ENCODE measurements at places on chromosomes 4 and X.
A peak's percentile ranks its signal among the peaks of the same experiment; 100 is the strongest.

- DNase-seq, result no peak
Observed at GRCh38 chr4:142743121-142743825, 102.8 kb downstream of the INPP4B start.

DNA sequence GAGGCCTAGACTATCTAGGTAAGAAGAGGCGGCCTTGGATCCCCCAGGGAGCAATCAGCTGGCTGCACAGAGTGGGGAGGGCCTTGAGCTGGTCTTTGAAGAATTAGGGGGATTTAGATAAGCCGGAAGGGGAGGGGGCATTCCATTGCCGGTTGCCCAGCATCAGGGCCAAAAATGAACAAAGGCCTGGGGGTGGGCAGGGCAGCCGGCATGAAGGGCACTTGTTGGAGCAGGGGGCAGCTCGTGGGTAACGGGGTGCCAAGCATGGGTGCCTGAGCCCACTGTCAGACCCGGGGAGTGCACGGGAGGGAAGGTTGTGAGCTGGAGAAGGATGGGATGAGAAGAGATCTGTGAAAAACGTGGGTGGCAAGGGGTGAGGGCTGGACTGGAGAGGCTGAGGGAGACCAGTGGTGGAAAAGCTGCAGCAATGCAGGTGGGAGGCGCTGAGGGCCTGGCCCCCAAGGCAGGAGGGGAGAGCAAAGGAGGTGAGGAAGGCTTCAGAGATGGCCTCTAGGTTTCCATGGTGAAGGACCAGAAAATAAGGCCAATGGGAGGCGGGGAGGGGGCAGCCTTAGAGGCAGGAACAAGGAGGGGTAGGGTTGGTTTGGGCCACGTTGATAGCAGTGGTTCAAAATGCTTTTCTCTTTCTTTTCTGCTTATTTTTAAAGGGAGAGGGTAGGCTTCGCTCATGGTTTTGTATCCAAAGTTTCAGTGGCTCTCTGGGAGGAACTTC is 8.6 kb downstream of the KLF3 start:
- DNase-seq, result no peak

DNA sequence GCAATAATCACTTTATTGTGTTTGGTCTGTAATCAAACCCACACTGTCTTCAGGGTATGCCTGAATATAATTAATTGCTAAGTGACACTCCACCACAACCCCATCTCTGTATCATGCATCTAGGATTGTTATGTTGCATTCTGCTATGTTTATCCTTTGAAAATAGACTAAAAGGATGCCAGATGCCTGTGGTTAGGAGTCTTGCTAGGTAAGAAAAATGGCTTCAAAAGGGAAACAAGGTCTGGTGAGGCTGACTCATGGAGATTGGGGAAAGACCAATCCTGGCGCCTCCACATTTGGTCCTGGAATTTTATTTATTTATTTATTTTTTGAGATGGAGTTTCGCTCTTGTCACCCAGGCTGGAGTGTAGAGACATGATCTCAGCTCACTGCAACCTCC is 360.5 kb upstream of the SLC7A11 start:
- DNase-seq, result no peak

DNA sequence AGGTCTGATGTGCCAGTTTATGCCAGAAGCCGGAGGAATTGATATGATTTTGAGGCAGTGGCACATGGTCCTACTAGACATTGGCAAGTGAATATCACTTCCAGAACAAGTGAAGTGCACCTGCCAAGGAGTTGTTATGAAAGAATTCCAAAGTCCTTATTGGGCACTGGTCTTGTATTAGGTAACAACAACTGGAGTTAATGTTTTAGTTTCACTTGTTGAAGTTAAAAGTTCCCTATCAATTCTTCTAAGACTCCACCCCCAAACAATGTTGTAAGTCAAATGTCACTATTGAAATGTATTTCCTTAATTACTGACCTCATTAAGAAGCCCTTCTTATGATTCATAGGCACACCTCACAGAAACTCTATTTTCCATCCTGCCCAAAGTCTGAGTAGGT is 3.1 kb downstream of the TET2 start:
- DNase-seq, result no peak

GRCh38 chr4:176840166-176840565 is 47.4 kb upstream of the VEGFC start:
- peak; percentile 2 for DNase-seq

GRCh38 chr4:55947912-55948725 is 626 bp upstream of the CEP135 start:
- DNase-seq, result peak; percentile 86

- DNase-seq, result no peak
Observed at GRCh38 chr4:121421594-121421993, 40.8 kb upstream of the QRFPR start.

- DNase-seq, result no peak
Observed at GRCh38 chr4:94960708-94961107, 203.0 kb downstream of the BMPR1B start.

Data from NAMALWA (cell line).